ENCODE measurements at places on chromosomes 11 and 22.
A peak's percentile ranks its signal among the peaks of the same experiment; 100 is the strongest.

DNA sequence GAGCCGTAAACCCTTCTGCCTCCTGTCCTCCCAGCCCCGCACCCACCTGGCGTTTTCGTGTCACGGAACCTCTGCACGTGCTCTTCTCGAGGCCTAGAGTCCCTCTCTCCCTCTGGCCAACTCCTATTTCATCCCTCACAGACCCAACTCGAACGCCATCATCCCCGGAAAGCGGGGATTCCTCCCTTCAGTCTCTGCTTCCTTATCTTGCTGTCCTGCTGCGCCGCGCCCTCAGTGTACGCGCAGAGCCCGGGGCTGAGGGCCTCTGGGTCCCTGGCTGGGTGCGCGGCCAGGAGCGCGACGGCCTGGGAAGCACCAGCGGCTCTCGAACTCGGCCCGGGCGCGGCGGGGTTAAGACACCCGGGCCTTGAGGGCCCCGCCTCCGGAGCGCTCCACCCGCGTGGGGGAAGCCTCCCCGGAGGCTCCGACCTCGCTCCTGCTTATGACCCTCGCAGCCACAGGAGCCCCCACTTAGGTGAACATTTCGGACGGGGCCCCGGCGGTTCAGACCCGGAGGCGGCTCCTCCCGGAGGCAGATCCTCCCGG lies 398 bp upstream of the ATG16L2 start:
- DNase-seq, result peak; percentile 64

DNA sequence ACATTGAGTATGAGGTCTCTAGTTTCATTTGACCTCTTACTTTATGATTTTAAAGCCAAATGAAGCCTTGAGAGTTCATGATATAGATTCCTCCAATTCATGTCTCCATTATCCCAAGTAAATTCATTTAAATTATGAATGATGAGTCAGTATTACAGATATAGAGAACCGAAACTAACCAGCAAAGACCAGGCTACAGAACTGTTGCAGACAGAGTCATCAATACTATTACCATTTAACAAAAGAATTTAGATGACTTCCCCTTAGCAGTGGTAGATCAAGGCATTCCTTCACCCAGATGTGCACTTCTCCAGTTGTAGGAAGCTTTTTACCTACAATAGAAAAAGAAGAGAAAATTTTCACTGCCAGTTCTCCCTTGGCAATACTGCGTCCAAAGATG lies 11.8 kb upstream of the CCDC89 start:
- DNase-seq, result no peak

DNA sequence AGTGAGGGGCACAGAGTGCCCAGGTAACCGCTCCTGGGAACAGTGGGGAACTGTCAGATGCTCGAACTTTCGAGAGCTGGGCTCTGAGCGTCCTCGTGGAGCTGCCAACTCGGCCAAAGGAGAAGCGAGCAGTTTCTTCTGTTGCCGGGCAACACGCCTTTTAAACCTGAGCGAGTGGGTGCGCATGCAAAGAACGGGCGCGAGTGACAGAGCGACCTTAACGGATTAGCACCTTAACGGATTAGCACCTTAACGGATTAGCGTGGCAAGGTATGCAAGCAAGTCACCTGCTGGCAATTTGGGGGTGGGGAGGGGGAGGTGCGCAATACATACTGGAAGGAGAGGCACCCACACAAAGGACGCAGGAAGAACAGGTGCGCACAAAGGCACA lies 61.8 kb upstream of the PRODH start:
- no peak for DNase-seq

DNA sequence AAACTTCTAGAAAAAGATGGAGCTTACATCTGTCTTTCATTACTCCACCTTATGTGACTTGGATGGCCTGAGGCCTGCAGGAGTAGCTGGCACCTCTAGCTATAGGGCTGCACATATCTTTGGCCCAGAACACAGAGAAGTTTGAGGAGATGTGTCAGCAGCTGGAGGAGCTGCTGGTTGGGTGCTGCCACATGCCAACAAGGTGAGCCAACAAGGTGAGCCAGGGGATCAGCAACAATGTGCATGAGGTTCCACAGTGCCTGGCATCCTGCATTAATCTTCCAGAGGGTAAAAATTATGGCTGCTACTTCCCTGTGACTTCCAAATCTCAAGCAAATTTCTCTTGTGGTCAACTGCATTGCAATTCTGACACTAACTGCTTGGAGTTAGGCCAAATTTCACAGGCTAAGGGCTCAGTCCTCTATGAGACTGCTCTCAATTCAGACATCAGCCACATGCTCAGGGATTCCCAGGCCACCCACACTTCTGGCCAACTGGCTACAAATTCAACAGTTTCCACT lies 16.0 kb downstream of the RBM7 start:
- no peak for DNase-seq

GRCh38 chr11:117478126-117478860 lies 150.6 kb downstream of the CEP164 start:
- DNase-seq, result no peak

Data from activated CD8-positive, alpha-beta memory T cell treated with anti-CD3 and anti-CD28 coated beads for 4 hours (primary cell).